Natural killer cell treated with Interleukin-12 subunit alpha and Interleukin-12 subunit beta and Interleukin-15 and Interleukin-18, amount 100 ng/mL, for 72 hours (primary cell): ENCODE measurements at places on chromosomes 1 and 21.

GRCh38 chr1:52365071-52365745, 797 bp downstream of the CC2D1B start:
- H3K4me1 ChIP-seq = peaks cover 33% of the 10 kb centered on the region
- peaks cover 3% of the 10 kb centered on the region for H3K27me3 ChIP-seq
- H3K27ac ChIP-seq = peak overlapping the region; percentile 99
- H3K36me3 ChIP-seq = peaks cover 7% of the 10 kb centered on the region
- no peak for DNase-seq

GRCh38 chr1:210413951-210414350, 85.2 kb downstream of the HHAT start:
- DNase-seq = no peak
- no peak overlapping the region for H3K4me3 ChIP-seq
- H3K27me3 ChIP-seq = no peaks in the 10 kb centered on the region
- no peaks in the 10 kb centered on the region for H3K4me1 ChIP-seq

- H3K36me3 ChIP-seq = no peaks in the 10 kb centered on the region
- H3K4me3 ChIP-seq = peak overlapping the region; percentile 84
- peaks cover 21% of the 10 kb centered on the region for H3K4me1 ChIP-seq
- no peak for DNase-seq
- H3K27me3 ChIP-seq = peaks cover 8% of the 10 kb centered on the region
- peak overlapping the region; percentile 40 for H3K27ac ChIP-seq
Measured at GRCh38 chr1:35707601-35708440, 10.9 kb downstream of the C1orf216 start.

- DNase-seq = no peak
- peak overlapping the region; percentile 16 for H3K4me3 ChIP-seq
- H3K27ac ChIP-seq = peak overlapping the region; percentile 96
- peaks cover under 1% of the 10 kb centered on the region for H3K36me3 ChIP-seq
- peaks cover 60% of the 10 kb centered on the region for H3K4me1 ChIP-seq
Measured at GRCh38 chr1:206468571-206468970, 1.7 kb upstream of the IKBKE start.

DNA sequence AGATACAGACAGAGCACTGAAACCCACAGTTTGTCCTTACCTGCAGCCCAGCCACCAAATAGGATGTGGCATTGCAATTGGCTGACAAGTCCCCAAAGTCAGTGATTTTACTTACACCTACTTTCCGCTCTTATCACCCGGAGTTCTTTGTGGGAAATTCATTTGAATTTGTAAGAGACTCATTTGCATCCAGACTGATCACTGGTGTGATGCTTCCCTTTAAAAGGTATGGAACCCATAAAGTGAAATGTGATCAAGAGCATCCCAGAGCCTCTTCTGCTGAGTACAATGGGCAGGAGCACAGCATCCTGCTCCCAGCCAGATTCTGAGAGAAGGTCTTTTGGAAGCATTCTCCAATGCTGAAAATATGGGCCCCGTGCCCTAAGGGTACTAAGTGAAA, 161.4 kb downstream of the DAB1 start:
- H3K4me3 ChIP-seq = no peak overlapping the region
- no peak overlapping the region for H3K27ac ChIP-seq
- H3K27me3 ChIP-seq = no peaks in the 10 kb centered on the region
- DNase-seq = no peak
- no peaks in the 10 kb centered on the region for H3K4me1 ChIP-seq

DNA sequence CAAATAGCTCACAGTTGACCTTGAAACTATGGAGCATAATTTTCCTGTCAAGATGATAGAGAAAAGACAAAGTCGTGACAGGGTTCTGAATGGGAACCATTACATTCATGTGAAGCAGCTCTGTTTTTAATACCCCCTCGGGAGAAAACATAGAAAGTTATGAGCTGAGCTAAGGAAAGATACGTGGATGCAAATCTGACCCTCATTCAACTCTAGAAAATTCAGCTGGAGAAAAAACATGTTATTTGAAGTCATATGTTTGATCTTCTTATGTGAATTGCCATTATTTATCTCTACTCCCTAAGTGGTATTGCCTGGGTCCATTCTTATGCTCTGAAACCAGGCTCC, 48.0 kb upstream of the LRRC52 start:
- no peak overlapping the region for H3K4me3 ChIP-seq
- H3K4me1 ChIP-seq = no peaks in the 10 kb centered on the region
- no peak overlapping the region for H3K27ac ChIP-seq

- peaks cover 38% of the 10 kb centered on the region for H3K27me3 ChIP-seq
- peaks cover 20% of the 10 kb centered on the region for H3K4me1 ChIP-seq
- H3K36me3 ChIP-seq = no peaks in the 10 kb centered on the region
- no peak overlapping the region for H3K27ac ChIP-seq
Measured at GRCh38 chr1:36652011-36652410, 169.3 kb upstream of the CSF3R start.

- no peak for DNase-seq
- no peak overlapping the region for H3K4me3 ChIP-seq
- no peaks in the 10 kb centered on the region for H3K27me3 ChIP-seq
- H3K27ac ChIP-seq = no peak overlapping the region
Measured at GRCh38 chr1:2530513-2531361, 674 bp upstream of the HES5 start.

- H3K4me1 ChIP-seq = no peaks in the 10 kb centered on the region
- no peaks in the 10 kb centered on the region for H3K36me3 ChIP-seq
- no peak overlapping the region for H3K4me3 ChIP-seq
- DNase-seq = no peak
- peaks cover 22% of the 10 kb centered on the region for H3K27me3 ChIP-seq
Measured at GRCh38 chr1:147569587-147570241, 28.4 kb downstream of the BCL9 start.

DNA sequence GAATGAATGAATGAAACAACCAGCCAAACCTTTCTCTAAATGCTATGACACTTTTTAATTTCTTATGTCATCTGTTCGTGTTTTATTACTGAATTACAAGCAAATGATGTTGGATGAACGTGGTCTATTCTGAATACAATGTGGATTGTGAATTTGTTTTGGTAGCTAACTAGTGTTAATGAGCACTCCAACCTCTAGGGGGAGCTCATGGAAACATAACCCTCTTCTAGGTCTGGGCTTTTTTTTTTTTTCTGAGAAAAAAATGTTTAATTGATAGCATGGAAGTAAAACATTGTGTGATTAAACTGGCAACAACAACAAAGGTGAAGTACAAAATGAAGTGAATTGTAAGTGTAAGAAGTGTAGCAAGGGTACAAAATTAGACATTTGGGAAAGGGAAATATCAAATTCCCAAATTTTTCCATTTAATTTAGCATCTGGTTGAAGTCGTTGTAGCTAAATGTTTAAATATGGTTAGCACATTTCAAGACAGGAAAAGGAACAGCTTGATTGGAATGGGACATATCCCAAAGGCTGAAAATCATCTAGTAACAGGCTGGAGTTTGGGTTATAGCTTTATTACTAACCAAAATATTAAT, 42.6 kb upstream of the PTGS2 start:
- no peak for DNase-seq
- no peak overlapping the region for H3K27ac ChIP-seq
- H3K36me3 ChIP-seq = peaks cover 6% of the 10 kb centered on the region
- H3K27me3 ChIP-seq = no peaks in the 10 kb centered on the region
- no peaks in the 10 kb centered on the region for H3K4me1 ChIP-seq
- H3K4me3 ChIP-seq = no peak overlapping the region

DNA sequence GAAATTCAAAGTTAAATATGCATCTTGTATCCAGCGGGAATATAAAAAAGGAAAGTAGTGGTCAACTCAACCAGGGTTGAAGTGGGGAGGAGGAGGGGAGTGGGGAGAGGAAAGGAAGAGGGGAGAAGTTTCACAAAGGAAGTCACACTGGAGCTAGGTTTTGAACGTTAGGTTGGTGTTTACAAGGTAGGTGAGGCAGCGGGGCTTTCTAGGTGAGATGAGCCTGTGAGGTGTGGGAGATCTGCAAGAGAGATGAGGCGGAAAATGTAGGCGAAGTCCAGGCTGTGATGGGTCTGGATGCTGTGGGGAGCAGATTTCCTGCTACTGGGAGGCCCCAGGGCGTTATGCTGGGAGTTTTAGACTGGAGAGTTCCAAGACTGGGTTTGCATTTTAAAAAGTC, 36.1 kb upstream of the IL20 start:
- peaks cover 29% of the 10 kb centered on the region for H3K4me1 ChIP-seq
- H3K36me3 ChIP-seq = no peaks in the 10 kb centered on the region
- DNase-seq = no peak
- H3K4me3 ChIP-seq = peak overlapping the region; percentile 12
- H3K27ac ChIP-seq = no peak overlapping the region
- peaks cover 15% of the 10 kb centered on the region for H3K27me3 ChIP-seq

- peaks cover 16% of the 10 kb centered on the region for H3K4me1 ChIP-seq
- no peaks in the 10 kb centered on the region for H3K36me3 ChIP-seq
- H3K27ac ChIP-seq = no peak overlapping the region
- H3K4me3 ChIP-seq = no peak overlapping the region
Measured at GRCh38 chr1:108556499-108556898, 3.4 kb upstream of the EEIG2 start.

DNA sequence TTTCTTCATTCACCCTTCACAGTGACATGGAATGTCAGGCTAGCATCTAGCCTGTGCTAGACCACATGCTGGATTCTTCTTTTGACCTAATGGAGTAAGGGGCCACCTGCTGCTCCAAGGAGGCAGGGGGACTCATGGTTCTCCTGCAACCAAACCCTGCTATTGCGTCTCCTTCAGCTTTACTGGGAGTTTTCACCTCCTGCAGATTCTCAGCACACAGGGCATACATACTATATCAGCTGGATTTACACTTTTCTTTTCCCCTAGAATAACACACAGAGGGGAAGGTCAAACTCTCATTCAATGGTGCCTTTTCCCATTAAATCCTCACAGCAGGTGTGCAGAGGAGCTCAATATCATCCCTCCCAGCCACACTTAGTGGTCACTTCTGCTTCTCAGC, 16.6 kb upstream of the AK5 start:
- H3K4me3 ChIP-seq = no peak overlapping the region
- DNase-seq = no peak
- H3K27me3 ChIP-seq = peaks cover 6% of the 10 kb centered on the region

DNA sequence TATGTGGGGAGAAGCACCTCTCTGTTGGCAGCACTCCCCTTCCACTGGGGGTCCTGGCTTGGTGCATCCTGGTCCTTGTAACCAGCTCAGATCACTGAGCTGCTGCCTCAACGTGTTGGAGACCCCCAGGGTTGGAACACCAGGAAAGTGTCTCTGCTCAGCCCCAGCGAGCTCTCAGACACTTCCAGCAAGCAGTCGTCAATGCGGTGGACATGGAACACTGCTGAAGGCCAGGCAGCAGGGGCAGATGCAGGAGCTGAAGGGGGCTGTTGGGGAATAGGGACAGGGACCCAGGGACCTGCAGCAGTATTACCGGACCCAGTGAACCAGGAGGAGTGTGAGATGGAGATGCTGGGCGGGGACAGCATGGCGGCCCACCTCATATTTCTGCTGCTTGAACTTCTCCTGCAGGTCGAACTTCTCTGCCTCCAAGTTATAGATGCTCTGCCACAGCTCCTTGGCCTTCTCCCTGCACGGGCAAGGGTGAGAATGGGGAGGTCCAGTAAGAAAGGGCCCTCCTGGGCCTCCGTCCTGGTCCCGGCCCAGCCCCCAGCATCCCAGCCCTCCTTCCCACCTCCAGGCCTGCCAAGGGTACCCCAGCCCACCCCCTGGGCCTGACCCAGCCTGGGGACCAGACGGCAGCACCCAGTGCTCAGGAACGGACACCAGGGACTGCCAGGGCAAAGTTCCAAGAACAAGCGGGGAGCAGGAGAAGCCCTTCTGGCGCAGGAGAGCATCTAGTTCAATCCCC, 16.4 kb downstream of the TNNT2 start:
- no peak overlapping the region for H3K4me3 ChIP-seq
- no peak for DNase-seq
- no peaks in the 10 kb centered on the region for H3K36me3 ChIP-seq
- peaks cover 9% of the 10 kb centered on the region for H3K27me3 ChIP-seq
- H3K27ac ChIP-seq = no peak overlapping the region
- H3K4me1 ChIP-seq = no peaks in the 10 kb centered on the region

DNA sequence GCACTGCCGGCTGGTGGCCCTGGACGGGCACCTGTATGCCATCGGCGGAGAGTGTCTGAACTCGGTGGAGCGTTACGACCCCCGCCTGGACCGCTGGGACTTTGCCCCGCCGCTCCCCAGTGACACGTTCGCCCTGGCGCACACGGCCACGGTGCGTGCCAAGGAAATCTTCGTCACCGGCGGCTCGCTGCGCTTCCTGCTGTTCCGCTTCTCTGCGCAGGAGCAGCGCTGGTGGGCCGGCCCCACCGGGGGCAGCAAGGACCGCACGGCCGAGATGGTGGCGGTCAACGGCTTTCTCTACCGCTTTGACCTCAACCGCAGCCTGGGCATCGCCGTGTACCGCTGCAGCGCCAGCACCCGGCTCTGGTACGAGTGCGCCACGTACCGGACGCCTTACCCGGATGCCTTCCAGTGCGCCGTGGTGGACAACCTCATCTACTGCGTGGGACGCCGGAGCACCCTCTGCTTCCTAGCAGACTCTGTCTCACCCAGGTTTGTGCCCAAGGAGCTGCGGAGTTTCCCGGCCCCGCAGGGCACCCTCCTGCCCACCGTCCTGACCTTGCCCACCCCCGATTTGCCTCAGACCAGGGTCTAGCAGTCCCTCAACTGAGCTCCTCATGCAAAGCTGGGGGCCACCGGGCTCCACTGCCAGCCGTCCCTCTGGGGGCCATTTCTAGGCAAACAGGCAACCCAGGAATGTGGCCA, 2.1 kb downstream of the KLHDC7A start:
- no peaks in the 10 kb centered on the region for H3K36me3 ChIP-seq
- no peak overlapping the region for H3K27ac ChIP-seq
- H3K27me3 ChIP-seq = peaks cover 8% of the 10 kb centered on the region
- H3K4me1 ChIP-seq = no peaks in the 10 kb centered on the region
- DNase-seq = no peak

DNA sequence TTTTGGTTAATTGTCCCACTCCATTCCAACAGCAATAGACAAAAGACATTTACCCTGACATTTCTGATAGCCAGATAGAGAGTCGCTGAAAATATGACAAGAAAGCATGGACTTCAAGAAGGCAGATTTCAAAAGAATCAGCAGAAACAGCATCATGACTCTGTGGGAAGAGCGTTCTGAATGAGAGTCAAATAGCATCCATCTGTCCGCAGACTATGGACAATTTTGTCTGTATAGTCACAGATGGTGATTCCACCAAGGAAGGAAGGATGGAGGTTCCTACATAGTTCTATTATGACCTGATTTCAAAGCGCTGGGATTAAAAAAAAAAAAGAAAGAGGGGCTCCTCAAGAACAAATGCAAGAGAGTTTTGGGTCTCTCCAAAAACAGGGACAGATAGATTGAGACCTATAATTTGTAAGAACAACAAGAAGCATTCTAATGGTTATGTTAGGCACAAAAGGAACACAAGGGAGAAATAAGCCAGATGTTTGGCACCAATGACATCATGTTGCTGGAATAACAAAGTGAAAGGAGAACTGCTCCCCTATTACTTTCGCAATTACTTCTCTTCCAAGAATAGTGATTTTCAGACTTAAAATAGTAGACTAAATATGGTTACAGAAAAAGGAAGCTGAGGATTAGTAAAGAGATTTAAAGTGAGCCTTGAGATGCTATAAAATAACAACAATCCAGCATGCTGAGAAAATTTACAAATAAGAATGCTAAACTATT, 28.5 kb downstream of the NIBAN1 start:
- no peak for DNase-seq
- peak overlapping the region; percentile 85 for H3K27ac ChIP-seq
- peaks cover 26% of the 10 kb centered on the region for H3K36me3 ChIP-seq
- peak overlapping the region; percentile 78 for H3K4me3 ChIP-seq
- no peaks in the 10 kb centered on the region for H3K27me3 ChIP-seq
